ENCODE measurements at places on chromosomes 12 and 14. TPM values are rescaled to one million over a fixed set of nuclear protein-coding genes. Genes with fewer than 3 reads are reported as not detected.

The EGLN3 gene
- total RNA-seq: 14.3 TPM

The MIPOL1 gene
- 29.7 TPM for total RNA-seq

The RHOJ gene
- not detected for total RNA-seq

The ZDHHC22 gene
- not detected for total RNA-seq

The PAH gene
- total RNA-seq: not detected

The PRICKLE1 gene
- 24.6 TPM for total RNA-seq

The TSHR gene
- not detected for total RNA-seq

The KRT7 gene
- 23.1 TPM for total RNA-seq

The THTPA gene
- 15.3 TPM for total RNA-seq

The UBR7 gene
- total RNA-seq: 38.1 TPM

The DHRS2 gene
- 0.84 TPM for total RNA-seq

The SERPINA1 gene
- 0.07 TPM for total RNA-seq

Data from NCI-H460 (cell line).